Stimulated activated CD4-positive, alpha-beta T cell treated with anti-CD3 and anti-CD28 coated beads, TNF-alpha, amount 100 ng/mL, for 4 hours (primary cell): ENCODE measurements at places on chromosomes 6 and 20.

DNA sequence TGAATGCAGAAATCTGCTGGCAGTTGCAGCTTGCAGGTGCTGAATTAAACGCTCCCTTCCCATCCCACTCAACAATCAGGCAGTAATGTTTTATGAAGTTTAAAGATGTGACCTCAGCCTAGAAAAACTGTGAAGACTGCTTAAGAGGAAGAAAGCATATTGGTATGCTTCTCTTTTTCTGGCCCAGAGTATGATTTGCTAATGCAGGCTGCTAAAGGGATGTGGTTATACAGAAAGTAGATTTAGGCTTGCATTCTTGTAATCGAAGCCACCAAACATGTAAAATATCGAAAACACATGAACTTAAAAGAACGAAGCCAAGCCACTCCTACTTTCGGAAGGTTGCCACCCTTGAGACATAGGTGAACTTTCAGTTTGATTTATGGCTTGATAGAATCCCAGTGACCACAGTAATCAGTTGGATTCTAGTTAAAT lies 40.7 kb downstream of the MAP3K5 start:
- DNase-seq = no peak

DNA sequence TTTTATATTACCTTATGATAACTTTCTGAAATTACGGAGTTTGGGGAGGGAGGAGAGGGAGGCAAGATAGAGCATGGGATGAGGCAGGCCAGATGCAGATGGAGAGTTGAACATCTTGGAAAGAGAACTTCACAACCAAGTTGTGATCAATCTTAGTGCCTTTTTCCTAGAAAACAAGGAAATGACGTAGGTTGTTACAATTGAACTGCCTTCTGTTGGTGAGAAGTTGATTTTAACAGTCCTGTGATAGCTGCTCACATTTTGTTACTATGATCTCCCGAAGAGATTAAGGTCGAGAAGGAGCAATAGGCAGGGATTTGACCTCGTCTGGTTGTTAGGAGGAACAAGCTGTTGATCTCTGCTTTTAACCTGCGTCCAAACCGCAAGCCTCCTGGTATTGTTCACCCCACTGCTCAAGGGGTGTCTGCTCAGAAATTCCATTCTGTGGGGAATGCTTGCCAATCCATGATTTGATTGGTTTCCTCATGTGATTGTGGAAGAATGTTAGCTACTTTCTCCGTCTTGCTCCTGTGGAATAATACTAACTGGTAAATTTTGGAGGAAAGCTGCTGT lies 35.1 kb downstream of the TIAM2 start:
- DNase-seq = no peak

GRCh38 chr20:58173930-58174707 lies 54.3 kb downstream of the ANKRD60 start:
- no peak for DNase-seq

- no peak for DNase-seq
These were observed 76.5 kb downstream of the PTPN1 start for GRCh38 chr20:50586531-50587232.

- no peak for DNase-seq
These were observed 45.5 kb upstream of the ENTPD6 start for GRCh38 chr20:25150016-25150415.

- DNase-seq = no peak
These were observed 107.0 kb downstream of the HUS1B start for GRCh38 chr6:549906-550305.

DNA sequence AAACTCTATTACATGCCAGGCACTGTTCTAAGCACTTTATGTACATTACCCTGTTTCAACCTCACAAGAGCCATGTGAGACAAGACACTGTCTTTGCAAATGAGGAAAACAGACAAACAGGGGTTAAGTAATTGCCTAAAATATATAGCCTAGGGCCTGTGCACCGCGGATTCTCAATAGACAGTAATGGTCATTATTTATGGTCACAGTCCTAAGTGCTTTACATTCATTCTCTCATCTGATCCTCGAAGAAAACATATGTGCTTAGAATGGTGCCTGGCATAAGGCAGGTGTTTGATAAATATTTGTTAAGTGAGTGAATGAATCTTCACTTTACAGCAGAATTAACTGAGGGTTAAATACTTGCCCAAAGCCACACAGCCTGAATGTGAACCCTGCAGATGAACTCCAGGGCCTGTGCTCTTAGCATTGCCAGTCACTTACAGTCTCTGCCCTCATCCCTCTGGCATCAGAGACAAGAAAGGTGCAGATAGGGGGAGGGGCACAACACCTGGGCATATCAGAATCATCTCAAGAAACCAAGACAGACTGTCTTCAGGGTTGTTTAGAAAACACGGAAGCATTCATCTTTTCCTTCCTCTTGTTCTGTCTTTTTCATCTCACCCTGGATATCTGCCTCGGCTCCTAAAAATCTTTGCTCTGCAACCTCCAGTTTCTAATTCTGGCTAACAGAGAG lies 92.8 kb upstream of the SASH1 start:
- no peak for DNase-seq

- DNase-seq = no peak
These were observed 7.7 kb upstream of the TTLL2 start for GRCh38 chr6:167317172-167317571.

GRCh38 chr6:156905801-156906200 lies 128.6 kb downstream of the ARID1B start:
- no peak for DNase-seq

DNA sequence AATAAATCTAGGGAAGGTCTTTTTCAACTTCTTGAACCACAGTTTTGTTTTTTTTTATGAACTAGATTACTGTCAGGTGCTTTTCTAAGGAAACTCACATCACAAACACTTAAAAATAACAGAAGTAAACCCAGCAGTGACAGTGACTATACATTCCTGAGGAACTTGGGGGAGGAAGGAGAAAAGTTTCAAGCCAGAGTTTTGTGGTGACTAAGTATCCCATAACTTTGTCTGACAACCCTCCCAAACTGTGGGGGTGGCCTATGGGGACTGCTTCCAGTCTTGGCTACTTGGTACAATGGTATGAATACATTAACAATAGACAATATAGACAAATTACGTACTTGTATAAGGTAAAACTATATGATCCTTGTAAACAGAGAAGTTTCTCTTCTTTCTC lies 202.5 kb upstream of the MAN1A1 start:
- no peak for DNase-seq
